AG04449 (cell line): ENCODE measurements at places on chromosomes 2 and 18.
A peak's percentile ranks its signal among the peaks of the same experiment; 100 is the strongest.

- DNase-seq, result peak; percentile 96
Observed at GRCh38 chr18:34767601-34768027, 57.5 kb downstream of the DTNA start.

GRCh38 chr2:199131136-199131655 is 326.5 kb downstream of the SATB2 start:
- DNase-seq, result no peak

GRCh38 chr2:120914839-120915521 is 179.3 kb downstream of the GLI2 start:
- peak; percentile 80 for DNase-seq

DNA sequence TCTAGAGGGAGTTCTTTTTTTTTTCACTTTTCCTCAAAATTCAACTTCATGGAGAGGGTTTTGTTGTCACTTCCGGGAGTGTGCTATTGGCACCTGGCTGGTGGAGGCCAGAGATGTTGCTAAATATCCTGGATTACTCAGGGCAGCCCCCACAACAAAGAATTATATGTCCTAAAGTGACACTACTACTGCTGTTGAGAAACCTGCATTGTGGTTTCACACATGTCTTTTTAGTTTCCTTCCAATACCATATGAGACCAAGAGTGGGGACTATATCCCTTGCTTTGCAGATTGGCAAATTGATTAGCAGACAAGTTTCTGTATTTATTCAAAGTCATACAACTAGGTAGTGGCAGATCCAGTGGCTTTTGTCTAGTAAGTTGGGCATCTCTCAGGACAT is 826.8 kb downstream of the TRIB2 start:
- DNase-seq, result no peak

GRCh38 chr2:180413336-180413735 is 406.2 kb upstream of the CWC22 start:
- no peak for DNase-seq

GRCh38 chr18:63120620-63121019 is 198.9 kb downstream of the BCL2 start:
- no peak for DNase-seq

GRCh38 chr2:189302274-189302948 is 122.8 kb upstream of the COL5A2 start:
- DNase-seq, result no peak

DNA sequence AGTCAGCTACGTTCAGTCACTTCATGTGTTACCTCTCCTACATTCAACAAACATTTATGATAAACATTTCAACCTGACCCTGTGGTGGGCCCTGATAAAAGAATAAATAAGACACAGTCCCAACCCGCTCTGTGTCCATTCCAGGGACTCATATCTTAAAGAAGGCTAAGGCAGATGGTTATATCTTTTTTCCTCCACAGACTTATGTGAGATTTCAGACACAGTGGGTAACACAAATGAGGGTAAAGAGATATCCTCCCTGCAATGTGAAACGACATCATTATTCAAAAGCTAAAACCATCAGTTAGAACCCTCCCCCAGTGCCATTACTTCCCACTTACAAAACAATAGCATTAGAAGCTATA is 11.1 kb upstream of the HNRNPLL start:
- DNase-seq, result no peak

DNA sequence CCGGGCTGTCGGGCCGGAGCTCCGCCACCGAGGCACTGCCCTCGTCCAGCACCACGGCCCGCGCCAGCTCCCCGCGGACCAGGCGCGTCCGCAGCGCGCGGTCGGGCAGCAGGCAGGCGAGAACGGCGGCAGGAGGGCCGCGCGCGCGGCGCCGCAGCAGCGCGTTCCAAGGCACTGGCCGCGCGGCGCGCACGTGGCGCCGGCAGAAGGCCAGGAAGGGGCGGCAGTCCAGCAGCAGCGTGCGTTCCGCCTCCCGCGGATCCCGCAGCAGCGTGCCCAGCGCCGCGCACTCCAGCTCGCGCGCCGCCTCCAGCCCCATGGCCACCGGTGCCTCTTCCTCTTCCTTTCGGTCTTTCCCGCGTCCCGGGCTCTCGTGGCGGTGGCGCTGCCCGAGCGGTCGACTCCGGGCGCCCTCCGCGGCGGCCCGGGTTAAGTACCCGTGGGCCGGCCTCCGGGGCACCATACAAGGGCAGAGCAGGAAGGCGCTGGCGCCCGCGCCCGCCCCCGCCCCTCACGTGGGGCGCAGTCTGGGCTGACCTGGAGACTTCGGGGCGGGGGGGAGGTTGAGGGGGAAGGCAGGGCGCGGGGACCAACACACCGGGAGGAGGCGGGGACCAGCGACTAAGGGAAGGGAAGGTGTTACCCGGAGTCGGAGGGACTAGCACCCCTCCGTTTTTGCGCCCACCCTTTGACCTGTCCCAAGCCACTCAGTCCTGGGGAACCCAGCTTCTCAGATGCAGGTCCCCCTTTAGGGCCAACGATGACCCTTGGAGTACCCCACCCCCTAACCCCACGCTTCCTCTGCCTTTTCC is at the start of gene DUSP2:
TSS of gene DUSP2 (minus strand) at position 405 of the 812 bp plus-strand sequence. CDS start at position 319, 86 bp downstream.
- no peak for DNase-seq

DNA sequence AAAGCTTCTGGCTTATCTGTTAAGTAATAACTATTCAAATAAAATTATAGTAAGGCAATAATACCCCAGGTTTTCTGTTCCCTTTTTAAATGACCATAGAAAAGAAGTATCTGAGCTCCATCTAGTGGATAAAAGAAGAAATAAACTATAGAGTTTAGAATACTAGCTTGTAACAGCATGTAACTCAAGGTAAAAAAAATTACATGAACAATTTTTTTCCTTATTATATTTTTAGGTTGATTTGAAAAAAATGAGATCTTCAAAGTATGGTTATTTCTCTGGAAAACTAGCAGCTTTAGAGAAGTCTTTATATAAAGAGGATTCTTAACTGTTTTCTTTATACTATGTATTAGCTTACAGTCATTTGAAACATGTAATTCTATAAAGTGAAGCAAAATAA is 58.1 kb downstream of the NCKAP1 start:
- DNase-seq, result no peak

DNA sequence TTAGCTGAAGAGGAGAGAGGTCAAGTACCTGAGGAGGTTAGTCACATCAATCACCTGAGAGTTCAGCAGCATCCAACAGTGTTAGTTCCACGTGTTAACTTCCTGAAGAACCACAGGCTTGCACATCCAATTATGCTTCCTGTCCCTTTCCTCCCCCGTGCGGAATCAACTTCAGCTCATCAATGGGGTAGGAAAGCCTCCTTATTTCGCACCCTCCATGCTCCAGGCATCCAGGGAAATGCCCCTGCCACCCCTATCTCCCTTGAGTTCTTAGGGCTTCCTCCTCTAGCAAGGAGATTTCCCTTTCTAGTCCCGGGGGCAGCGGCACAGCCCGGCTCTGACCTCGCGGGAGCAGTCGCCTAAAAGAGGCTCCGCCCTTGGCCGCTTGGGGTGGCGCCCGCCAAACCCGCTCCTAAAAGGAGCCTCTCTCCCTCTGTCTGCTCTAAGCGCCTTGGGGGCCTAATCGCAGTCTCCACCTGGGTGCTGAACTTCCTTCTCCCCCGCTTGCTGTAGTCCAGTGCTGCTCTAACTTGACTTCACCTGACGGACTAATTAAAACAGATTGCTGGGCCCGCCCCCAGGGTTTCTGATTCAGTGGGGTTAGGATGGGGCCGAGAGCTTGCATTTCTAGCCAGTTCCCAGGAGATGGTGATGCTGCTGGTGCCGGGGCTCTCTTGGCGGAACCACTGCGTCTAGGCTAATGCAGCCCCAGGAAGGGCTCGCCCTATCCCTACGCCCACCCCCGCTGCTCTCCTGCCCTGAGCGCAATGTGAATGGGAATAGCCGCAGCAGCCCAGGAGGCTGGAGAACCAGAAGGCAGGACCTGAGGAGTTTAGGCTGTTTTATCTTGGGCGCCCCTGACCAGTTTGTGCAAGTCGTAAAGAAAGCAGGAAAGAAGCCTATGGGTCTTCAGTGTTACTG is 3.4 kb upstream of the TET3 start:
- DNase-seq, result no peak

DNA sequence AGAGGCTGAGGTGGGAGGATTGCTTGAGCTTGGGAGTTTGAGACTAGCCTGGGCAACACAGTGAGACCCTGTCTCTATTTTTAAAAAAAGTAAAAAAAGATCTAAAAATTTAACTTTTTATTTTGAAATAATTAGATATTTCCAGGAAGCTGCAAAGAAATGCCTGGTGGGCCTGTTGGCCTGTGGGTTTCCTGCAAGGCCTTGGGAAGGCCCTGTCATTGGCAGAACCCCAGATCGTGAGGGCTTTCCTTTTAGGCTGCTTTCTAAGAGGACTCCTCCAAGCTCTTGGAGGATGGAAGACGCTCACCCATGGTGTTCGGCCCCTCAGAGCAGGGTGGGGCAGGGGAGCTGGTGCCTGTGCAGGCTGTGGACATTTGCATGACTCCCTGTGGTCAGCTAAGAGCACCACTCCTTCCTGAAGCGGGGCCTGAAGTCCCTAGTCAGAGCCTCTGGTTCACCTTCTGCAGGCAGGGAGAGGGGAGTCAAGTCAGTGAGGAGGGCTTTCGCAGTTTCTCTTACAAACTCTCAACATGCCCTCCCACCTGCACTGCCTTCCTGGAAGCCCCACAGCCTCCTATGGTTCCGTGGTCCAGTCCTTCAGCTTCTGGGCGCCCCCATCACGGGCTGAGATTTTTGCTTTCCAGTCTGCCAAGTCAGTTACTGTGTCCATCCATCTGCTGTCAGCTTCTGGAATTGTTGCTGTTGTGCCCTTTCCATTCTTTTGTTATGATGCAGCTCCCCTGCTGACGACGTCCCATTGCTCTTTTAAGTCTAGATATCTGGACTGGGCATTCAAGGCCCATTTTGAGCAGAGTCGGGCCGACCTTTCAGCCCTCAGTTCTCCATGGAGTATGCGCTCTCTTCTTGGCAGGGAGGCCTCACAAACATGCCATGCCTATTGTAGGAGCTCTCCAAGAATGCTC is 6.6 kb downstream of the PROC start:
- DNase-seq, result no peak

DNA sequence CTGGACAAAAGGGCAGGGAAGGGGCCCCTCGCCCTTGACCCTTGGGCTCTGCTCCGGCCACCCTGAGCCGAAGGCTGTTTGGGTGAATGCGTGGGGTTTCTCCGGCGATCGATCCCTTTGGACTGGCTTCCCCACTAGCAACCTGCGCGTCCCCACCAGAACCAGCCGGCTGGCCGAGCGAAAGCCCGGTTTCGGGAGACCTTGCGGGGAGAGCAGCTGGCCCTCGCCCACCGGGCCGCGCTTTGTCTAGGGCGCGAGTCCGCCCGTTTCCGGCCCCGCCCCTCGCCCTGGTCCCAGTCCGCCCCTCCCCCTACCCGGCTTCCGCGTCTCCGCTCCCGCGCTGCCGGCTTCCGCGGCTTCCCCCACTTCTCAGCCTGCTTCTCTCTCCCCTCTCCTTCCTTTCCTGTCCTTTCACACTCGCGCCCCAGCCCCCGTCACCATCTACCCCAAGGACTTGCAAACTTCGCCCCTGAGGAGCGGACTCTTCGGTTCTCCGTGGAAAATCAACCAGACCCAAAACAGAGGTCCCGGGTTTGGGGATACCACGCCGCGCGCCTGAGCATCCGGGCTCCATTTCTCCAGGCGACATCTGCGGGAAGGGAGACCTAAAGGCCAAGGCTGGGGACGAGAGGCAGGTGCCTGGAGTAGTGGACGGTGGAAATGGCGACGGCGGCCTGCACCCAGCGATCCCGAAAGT is 48.0 kb upstream of the ATP6V1B1 start:
- no peak for DNase-seq

GRCh38 chr2:154226931-154227330 is 355.2 kb downstream of the GALNT13 start:
- DNase-seq, result no peak

DNA sequence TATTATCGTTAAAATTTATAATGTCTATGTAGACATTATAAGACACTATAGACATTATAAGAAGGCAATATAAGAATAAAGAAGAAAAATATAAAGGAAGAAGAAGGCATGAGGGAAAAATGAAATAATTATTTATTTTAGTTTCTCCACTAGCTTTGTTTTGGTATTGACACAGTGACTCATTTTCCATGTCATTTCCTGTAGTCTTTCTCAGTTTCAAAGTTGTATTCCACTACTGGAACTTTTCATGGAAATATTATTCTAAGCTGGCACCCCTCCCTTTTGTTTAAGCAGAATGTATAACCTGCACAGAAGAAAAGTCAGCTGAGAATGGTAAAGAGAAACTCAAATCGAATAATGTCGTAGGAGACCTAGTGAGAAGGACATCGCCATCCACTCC is 234.2 kb upstream of the NETO1 start:
- no peak for DNase-seq

DNA sequence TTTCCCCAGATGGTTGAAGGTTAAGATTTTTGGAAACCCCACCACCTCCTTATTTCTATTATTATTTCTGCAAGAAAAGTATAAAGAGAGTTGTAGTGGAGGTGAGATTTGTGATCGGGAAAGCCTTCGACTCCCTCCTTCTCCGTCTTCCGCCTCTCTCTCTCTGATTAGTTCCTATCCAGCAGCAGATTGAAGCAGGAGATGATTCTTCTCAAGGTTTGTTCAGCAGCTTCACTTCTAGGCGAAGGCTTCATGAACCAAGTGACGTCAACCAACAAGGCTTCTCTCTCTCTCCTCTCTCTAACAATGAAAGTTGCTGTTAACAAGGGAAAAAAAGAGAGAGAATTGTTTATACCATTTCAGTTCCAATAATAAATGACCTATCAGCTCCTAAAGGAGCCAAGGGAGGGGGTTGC is at the start of gene BAZ2B:
TSS of gene BAZ2B (minus strand) at position 263 of the 416 bp plus-strand sequence. CDS start 137,829 bp downstream, outside the sequence.
- no peak for DNase-seq

DNA sequence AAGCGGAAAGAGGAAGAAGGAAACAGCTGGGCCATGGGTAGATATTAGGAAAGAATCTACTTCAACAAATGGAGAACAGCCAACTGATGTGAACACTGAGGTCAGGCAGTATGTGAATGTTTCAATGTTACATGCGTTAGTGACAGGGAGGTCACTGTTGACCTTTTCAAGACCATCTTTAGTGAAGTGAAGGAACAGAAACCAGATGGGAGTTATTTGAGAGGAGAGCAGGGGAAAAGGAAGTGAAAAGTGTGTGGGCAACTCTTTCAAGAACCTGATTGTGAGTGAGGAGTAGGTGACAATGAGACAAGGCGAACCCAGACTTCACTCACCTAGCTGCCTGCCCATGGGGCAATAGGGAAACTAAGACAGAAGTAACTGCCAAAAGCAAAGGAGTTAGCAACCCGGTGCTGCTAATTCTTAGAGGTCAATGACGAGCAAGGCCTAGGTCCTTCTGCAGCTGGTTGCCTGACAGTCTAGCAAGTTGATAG is 67.0 kb downstream of the SP3 start:
- DNase-seq, result no peak

GRCh38 chr18:49486134-49486533 is 900 bp downstream of the C18orf32 start:
- DNase-seq, result no peak

- DNase-seq, result no peak
Observed at GRCh38 chr2:25202275-25202674, 33.9 kb upstream of the POMC start.

DNA sequence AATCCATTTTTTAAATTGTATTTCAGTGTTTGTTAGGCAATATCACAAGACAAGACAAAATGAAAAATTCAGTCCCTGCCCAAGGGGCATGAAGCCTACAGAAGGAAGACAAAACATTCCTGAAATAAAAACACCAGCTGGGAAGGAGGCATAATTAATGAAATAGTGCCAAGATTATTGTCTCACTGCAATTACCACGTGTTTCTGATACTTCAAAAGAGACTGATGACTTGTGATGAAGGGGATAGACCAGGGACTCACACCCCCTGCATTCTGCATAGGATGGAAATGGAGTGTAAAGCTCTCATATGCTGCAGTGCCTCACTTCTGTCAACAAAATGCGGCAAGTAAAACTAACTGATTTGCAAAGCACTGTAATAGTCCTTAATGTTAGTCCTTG is 178.1 kb downstream of the BARD1 start:
- DNase-seq, result no peak

- peak; percentile 75 for DNase-seq
Observed at GRCh38 chr2:234203135-234203984, 152.9 kb downstream of the SPP2 start.
